ENCODE measurements at places on chromosomes 13 and 19.

DNA sequence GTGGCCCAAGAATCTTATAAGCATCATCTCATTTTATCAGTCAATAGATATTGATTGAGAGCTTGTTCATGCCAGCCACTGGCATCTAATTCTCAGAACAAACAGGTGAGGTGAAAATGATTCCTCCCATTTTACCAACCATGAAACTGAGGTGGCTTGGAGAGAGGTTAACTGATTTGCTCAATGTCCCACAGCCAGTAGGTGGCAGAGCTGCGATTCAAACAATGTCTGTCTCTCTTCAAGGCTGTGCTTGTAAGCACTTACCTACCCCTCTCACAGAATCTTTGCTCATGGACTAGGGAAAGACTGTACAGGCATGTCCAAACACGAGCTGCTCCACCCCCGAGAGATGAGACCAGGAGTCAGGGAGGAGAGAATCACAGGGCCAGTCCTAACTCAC, 21.5 kb upstream of the GSX1 start:
- peak; percentile 53 for DNase-seq

DNA sequence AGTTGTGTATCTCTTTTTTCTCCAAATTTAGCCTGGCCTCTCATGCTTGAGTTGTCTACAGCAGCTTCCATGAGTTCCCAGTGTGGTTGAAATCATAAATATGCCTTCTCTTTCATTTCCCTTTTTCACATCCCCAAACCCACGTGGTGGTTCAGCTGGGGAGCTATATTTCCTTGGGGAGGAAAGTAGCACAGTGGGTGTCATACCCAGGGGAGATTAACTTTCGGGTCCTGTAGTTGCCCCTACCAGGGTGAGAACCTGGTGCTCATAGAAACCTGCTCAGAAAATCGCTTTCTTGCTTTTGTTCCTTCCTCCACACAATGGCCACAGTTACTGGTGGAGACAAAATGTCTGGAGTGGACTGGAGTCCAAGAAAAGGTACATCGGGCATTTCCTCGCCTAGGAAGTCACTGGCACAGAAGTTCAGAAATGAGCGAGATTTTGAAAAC, 7.0 kb upstream of the LILRA4 start:
- DNase-seq, result no peak

- no peak for DNase-seq
Measured at GRCh38 chr19:13100841-13101589, 1.6 kb downstream of the LYL1 start.

DNA sequence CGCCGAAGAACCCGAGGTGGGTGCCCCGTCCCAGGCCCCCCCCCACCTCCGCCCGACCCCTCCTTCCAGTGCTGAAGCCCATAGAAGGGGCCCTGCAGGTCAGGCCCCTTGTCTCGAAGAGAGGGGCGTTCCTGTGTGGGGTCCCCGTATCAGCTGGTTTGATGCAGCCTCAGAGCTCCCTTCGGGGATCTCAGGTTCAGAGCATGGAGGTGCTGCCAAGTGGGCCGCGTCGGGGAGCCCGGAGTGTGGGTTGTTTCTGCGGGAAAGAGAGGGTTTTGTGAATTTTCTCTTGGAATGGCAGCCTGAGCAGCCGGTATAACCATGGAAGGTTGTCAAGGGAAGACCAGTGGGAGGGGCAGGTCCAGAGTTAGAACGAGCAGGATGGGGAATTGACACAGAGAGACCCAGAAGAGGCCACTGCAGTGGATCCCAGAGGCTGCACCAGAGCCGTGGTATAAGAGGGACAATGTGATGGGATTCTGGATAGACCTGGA, 384 bp downstream of the TRAPPC2B start:
- no peak for DNase-seq

GRCh38 chr19:31174948-31175347, 174.3 kb downstream of the TSHZ3 start:
- no peak for DNase-seq

GRCh38 chr19:40510526-40511115, 43.8 kb downstream of the SPTBN4 start:
- no peak for DNase-seq

- no peak for DNase-seq
Measured at GRCh38 chr13:67351909-67352308, 121.8 kb upstream of the PCDH9 start.

GRCh38 chr19:15438577-15438976, 11.2 kb downstream of the WIZ start:
- no peak for DNase-seq

DNA sequence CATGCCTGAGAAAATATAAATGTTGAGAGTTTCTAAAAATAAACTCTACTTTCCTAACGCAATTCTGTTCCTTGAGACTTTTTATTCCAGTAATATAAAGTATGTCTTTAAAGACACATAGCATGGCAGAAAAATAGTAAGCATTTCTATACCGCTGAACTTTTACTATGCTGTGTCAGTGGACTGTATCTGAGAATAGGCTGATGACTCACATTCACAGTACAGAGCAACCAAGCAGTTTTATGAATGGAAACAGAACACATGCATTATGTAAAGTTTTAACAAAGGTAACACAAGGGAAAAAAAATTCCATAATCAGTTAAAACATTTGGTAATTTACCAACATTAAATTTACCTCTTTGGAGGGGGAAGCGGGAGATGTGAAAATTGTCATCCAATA, 38.4 kb downstream of the ZDHHC20 start:
- DNase-seq, result no peak

GRCh38 chr13:98810746-98811145, 58.3 kb upstream of the SLC15A1 start:
- DNase-seq, result no peak

DNA sequence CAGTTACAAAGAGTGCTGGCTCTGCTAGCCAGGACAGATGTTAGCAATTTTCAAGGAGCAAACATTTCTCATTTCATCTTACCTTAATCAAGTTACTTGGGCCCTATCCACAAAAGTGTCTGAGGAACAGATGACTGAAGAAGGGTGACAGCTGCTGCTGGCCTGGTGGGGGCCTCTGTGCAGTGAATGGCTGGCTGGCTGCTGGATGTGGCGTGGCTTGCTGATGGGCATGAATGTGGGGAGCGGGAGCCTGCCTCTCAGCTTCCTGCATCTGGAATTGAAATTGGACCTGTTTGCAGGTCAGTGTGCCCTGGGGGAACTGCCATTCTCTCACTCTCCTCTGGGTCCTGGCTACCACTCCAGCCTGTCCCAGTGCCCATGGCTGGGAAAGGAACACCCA, 94.7 kb downstream of the RGCC start:
- no peak for DNase-seq

GRCh38 chr13:23671897-23672296, 101.7 kb downstream of the TNFRSF19 start:
- no peak for DNase-seq

GRCh38 chr19:49767381-49767780, 580 bp downstream of the AP2A1 start:
- no peak for DNase-seq

GRCh38 chr19:14102756-14103155, 12.2 kb upstream of the SAMD1 start:
- no peak for DNase-seq

DNA sequence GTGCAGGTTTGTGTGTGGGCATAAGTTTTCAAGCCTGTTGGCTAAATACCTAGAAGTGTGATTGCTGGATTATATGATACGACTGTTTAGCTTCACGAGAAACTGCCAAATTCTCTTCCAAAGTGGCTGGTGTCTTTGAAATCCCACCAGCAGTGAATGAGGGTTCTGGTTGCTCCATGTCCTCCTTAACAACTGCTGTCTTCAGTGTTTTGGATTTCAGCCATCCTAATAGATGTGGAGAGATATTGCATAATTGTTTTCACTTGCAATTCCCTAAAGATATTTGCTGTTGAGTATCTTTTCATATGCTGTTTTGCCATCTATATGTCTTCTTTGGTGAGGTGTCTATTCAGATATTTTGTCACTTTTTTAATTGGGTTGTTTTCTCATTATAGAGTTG, 390.5 kb downstream of the ZNF536 start:
- no peak for DNase-seq

DNA sequence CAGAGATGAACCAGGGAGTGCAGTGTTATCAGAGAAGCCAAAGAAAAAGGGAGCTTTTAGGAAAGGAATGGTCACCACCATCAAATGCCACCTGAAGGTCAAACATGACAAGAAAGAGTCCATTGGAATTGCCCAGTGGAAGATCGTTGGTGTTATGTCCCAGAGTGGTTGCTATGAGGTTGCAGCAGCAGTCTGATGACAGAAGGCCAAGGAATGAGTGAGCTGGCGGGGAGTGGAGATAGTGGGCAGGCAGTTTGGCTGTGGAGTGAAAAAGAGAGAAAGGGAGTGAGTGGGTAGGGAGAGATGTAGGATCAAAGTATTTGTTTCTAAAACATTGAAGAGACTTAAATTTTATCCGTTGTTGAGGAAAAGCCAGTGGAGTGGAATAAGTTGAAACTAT, 117.4 kb upstream of the WASF3 start:
- DNase-seq, result no peak

GRCh38 chr13:113897161-113897560, 33.3 kb upstream of the GAS6 start:
- DNase-seq, result peak; percentile 81

Measured in T47D (cell line).